CD4-positive, alpha-beta memory T cell (primary cell): ENCODE measurements at places on chromosomes 2 and 18. TPM values are rescaled to one million over a fixed set of nuclear protein-coding genes. Genes with fewer than 3 reads are reported as not detected.

GRCh38 chr2:25000503-25001324 is 29.0 kb upstream of the DNAJC27 start:
- H3K4me1 ChIP-seq, result no peaks in the 10 kb centered on the region
- DNase-seq, result no peak
- no peak overlapping the region for H3K27ac ChIP-seq
- H3K36me3 ChIP-seq, result no peaks in the 10 kb centered on the region

DNA sequence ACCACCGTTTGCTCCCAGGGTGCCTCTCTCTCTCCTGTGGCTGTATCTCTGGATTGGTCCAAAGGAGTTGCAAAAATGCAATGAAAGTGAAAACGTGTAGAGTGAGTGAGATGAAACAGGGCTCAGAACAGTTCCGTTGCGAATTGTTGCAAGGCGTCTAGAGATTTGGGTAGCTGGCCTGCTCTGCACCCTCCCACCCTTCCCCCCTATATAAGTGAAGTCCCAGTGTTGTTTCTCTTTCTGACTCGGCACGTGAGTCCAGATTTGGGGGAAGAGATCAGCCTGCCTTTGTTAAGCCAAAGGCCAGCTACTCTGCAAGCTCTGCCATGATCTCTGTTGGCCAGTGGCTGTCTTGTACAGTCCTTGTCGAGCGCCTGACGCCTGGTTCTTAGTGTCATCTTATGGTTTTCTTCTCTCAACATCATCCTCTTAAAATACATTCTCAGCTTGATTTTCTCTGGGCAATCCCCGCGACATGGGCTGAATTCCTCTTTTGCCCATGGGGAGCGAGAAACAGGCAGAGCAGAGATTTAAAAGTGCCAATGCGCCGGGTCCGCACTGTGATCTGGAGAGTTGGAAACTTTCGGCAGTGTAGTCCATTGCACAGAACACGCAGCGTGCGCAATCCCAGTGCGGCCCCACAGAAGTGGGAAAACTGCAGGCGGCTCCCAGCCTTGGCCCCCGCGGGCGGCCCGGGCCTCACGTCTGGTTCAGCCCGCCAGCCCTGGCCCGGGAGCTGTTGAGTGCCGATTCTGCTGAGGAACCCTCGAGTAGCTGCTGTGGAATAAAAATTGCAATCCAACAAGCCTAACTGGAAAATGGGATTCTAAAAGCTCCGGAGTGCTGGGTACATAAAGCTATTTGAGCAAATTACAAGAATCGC is 9.3 kb downstream of the MEIS1 start:
- no peak overlapping the region for H3K4me3 ChIP-seq
- DNase-seq, result no peak
- no peaks in the 10 kb centered on the region for H3K36me3 ChIP-seq
- H3K27ac ChIP-seq, result no peak overlapping the region
- peaks cover 6% of the 10 kb centered on the region for H3K27me3 ChIP-seq
- no peaks in the 10 kb centered on the region for H3K4me1 ChIP-seq

GRCh38 chr2:120434492-120435308 is 88.8 kb downstream of the INHBB start:
- H3K27ac ChIP-seq, result no peak overlapping the region
- H3K4me3 ChIP-seq, result no peak overlapping the region
- H3K36me3 ChIP-seq, result no peaks in the 10 kb centered on the region
- H3K27me3 ChIP-seq, result no peaks in the 10 kb centered on the region

DNA sequence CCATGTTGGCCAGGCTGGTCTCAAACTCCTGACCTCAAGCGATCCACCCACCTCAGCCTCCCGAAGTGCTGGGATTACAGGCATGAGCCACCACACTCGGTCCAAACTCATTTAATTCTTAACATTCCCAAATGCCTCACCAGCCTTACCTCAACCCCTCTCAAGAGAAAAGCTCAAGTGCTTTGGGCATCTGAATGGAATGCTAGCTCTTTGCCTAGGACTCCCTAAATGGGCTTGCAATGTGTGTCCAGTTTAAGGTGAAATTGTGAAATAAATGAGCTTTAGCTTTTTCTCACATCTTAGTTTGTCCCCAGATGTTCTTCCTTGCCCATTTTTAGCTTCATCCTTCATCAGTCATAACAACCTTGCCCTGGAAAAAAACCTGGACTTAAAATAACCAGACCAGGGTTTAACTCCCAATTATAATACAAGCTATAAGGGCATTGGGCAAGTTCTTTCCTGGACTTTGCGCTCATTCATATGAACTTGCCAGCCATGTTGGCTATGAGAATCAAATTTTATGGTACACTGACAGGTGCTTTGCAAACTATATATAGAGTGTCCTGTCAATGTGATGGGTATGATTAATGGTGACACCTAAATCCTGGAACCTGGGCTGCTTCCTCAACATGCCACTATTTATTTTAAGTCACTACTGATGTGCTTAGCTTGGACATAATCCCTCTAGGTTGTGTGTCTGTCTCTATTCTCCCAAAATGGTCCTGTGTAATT is 95.1 kb upstream of the SERPINE2 start:
- no peak overlapping the region for H3K27ac ChIP-seq
- no peaks in the 10 kb centered on the region for H3K27me3 ChIP-seq
- DNase-seq, result no peak

- no peaks in the 10 kb centered on the region for H3K4me1 ChIP-seq
- H3K4me3 ChIP-seq, result no peak overlapping the region
- no peaks in the 10 kb centered on the region for H3K36me3 ChIP-seq
- H3K27ac ChIP-seq, result no peak overlapping the region
Observed at GRCh38 chr2:104408266-104408665, 445.6 kb upstream of the POU3F3 start.

DNA sequence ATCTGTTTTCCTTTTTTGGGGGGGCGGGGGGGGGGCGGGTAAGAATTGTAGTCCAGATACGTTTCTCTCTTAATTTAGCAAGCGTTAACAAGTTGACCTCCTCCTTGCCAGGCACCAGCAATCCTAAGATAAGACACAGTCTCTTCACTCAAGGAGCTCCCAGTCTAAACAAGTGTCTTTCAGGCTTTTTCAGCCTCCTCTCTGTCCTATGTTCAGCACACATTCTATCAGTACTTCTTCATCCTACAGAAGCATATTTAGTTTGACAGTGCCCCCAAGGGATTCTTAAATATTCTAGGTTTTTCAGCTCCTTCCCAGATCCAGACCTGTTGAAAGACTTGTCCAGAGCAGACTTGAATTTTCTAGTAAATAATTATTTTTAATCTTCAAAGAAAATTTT is 2.7 kb downstream of the PPP1CB start:
- peaks cover 66% of the 10 kb centered on the region for H3K4me1 ChIP-seq
- H3K27ac ChIP-seq, result no peak overlapping the region
- no peak for DNase-seq
- H3K4me3 ChIP-seq, result no peak overlapping the region

Gene HOXD10
- not detected for total RNA-seq

Gene GALNT13
- total RNA-seq, result 0.79 TPM
